ENCODE measurements at places on chromosomes 12 and 14.

- DNase-seq, result no peak
Measured at GRCh38 chr12:124305776-124306685, 11.1 kb downstream of the RFLNA start.

- no peak for DNase-seq
Measured at GRCh38 chr12:94617101-94617500, 33.3 kb downstream of the TMCC3 start.

DNA sequence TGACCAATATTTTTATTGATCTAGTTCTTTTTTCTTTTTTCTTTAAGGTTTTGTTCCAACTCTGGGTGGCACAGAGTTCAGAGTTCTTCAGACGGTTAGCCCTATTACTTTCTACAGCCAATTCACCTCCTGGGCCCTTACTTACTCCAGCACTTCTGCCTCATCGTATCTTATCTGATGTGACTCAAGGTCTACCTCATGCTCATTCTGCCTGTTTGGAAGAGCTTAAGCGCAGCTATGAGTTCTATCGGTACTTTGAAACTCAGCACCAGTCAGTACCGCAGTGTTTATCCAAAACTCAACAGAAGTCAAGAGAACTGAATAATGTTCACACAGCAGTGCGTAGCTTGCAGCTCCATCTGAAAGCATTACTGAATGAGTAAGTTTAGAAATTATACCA lies 64.7 kb downstream of the VEZT start:
- DNase-seq, result no peak

- DNase-seq, result no peak
Measured at GRCh38 chr14:104100171-104101085, 14.9 kb downstream of the ASPG start.

GRCh38 chr12:103884316-103884715 lies 43.3 kb upstream of the NT5DC3 start:
- peak; percentile 42 for DNase-seq

DNA sequence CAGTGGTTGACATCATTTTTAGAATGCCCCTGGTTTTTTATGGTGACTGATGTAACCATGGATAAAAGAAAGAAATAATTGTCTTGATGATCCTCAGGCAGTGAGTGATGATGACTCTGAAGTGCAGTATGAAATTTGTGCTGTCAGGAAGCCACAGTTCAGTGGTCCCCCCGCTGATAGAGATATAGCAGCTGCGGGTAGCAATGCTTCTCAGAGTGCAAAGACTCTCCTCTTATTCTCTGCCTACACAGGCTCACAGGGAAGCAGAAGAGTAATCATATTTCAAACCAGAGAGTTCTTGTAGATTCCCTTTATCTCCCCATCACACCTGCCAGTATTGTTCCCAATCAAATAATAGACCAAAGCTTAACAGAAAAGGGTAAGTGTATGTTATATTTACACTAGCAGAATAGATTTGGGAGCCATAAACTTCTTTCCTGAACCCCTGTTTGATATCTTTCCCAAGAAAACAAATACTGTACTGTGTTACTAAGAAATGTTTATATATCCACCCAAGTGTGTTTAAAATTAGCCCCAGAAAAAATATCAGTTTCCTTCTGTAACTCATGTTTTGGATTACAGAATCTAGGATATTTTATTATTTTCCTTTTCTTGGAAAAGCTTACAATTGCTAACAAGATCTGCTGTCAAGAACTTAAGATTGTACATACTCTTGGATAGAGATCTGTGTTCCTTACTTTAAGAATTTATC lies 1817.4 kb upstream of the FLRT2 start:
- DNase-seq, result no peak

DNA sequence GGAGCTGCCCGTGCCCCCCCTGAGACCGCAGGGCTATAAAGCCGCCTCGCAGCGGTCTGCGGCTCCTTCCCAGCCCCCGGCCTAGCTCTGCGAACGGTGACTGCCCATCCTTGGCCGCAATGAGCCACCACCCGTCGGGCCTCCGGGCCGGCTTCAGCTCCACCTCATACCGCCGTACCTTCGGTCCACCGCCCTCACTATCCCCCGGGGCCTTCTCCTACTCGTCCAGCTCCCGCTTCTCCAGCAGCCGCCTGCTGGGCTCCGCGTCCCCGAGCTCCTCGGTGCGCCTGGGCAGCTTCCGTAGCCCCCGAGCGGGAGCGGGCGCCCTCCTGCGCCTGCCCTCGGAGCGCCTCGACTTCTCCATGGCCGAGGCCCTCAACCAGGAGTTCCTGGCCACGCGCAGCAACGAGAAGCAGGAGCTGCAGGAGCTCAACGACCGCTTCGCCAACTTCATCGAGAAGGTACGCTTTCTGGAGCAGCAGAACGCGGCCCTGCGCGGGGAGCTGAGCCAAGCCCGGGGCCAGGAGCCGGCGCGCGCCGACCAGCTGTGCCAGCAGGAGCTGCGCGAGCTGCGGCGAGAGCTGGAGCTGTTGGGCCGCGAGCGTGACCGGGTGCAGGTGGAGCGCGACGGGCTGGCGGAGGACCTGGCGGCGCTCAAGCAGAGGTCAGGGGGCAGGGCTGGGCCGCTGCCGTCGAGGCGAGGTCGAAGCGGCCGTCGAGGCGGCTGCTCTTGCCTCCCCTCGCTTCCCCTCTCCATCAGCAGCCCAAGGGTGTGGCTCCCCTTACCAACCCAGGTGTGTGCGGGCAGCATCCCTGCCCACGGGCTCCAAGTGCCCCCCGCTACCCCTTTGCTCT lies at the start of gene PRPH:
Gene PRPH, plus strand, starts transcription at position 66 of the 855 bp plus-strand sequence. Its CDS starts 54 bp downstream, at position 120.
- no peak for DNase-seq

DNA sequence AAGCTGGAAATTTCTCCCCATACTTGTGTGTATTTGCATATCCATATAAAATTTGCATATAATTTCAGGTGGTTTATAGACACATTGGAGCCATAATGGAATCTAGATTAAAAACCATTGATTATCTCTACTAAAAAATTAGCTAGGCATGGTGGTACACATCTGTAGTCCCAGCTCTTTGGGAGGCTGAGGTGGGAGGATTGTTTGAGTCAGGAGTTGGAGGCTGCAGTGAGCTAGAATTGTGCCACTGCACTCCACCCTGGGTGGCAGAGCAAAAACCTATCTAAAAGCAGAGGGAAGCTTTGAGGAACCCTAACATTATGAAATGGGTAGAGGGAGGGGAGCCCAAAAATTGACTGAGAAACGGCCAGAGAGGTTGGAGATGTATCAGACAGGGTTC lies 2.6 kb upstream of the RDH11 start:
- no peak for DNase-seq

- no peak for DNase-seq
Measured at GRCh38 chr12:47698055-47698454, 7.8 kb downstream of the RPAP3 start.
